ENCODE measurements at places on chromosomes 12 and 14.
A peak's percentile ranks its signal among the peaks of the same experiment; 100 is the strongest.

GRCh38 chr12:13940335-13940865 is 41.0 kb downstream of the GRIN2B start:
- DNase-seq, result no peak

- no peak for DNase-seq
Measured at GRCh38 chr14:104239861-104240301, 101.5 kb downstream of the KIF26A start.

GRCh38 chr14:105078294-105078693 is 13.1 kb upstream of the GPR132 start:
- DNase-seq, result no peak

GRCh38 chr12:92641291-92641690 is 61.5 kb upstream of the PLEKHG7 start:
- no peak for DNase-seq

DNA sequence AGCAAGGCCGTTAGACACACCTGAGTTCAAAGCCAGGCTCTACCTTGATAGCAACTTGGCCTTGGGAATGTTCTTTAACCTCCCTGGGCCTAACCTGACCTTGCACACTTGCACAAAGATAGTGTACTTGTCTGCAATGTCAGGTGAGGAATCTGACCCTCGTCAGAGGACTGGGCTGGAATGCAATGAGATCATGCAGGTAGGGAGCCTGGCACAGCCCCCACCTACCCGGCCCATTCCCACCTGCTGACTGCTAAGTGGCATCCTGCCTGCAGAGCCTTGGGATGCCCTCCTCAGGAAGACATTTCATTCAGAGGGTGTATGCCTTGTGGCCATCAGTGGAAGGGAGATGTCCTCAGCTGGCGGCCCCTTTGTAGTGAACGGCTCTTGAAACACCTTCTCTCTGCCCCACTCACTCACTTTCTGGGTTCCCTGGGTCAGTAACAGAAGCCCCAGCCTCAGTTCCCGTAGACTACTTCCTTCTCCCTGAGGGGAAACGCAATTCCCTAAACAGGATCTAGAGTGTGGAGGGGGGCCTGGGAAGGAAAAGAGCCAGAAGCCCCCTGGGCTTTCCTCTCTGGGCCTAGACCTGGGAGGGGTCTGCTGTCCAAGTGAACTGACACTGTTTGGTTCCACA is 68.0 kb upstream of the DICER1 start:
- DNase-seq, result no peak

- DNase-seq, result no peak
Measured at GRCh38 chr12:31991146-31991545, 31.9 kb downstream of the RESF1 start.

DNA sequence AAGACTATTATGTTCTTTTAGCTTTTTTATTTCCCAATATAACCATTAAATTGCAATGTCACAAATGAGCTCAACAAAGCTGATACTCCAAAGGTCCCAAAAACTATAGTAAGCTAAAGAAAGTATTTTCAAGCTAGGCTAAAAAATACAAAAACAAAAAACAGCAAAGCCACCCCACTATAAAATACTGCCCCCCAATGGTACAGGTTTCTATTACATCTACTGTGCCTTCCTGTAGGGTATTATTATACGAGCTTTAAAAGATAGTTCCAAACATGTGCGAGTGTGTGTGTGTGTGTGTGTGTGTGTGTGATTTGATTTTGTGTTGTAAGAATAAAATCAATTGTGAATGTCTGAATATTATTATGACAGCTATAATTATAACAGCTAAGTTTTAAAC is 1.1 kb downstream of the IFNG start:
- DNase-seq, result no peak

DNA sequence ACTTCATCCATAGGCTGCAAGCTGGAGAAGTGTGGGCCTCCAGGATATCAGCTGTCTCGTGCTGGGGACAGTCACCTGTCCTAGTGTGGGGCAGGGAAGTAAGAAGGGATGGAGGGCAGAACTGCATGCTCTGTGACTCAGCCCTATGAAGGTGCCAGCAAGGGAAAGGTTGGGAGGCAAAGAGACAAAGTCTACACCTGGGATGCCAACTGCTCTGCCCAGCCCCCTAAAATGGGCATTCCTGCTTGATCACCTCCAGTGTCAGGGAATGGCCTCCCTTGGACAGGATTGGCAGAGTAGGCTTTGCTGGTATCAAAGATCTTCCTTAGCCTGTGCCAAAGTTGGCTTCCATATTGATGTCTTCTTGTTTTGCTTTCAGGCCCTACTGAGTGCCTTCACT is 335.0 kb downstream of the BCL11B start:
- DNase-seq, result no peak

GRCh38 chr14:54652188-54652587 is 85.3 kb downstream of the SAMD4A start:
- DNase-seq, result no peak

DNA sequence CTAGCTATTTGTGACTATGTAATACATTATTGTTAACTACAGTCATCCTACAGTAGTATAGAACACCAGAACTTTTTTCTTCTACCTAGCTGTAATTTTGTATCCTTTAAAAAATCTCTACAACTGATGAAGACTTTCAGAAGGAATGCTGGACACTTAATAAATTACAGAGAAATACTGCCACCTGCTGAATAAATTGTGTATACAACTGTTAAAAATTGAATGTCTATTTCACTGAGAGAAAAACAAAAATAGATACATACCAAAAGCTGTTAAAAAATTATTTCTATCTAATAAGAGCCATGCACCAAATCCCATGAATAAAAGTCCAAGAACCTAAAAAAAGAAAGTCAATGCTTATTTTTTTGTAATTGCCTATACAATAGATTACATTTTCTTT is 6.6 kb downstream of the TSPAN19 start:
- DNase-seq, result no peak

- no peak for DNase-seq
Measured at GRCh38 chr12:58681730-58682129, 238.6 kb downstream of the LRIG3 start.

- DNase-seq, result no peak
Measured at GRCh38 chr12:106145539-106146447, 7.0 kb upstream of the NUAK1 start.

GRCh38 chr12:24966951-24967564 is 18.2 kb upstream of the BCAT1 start:
- no peak for DNase-seq

DNA sequence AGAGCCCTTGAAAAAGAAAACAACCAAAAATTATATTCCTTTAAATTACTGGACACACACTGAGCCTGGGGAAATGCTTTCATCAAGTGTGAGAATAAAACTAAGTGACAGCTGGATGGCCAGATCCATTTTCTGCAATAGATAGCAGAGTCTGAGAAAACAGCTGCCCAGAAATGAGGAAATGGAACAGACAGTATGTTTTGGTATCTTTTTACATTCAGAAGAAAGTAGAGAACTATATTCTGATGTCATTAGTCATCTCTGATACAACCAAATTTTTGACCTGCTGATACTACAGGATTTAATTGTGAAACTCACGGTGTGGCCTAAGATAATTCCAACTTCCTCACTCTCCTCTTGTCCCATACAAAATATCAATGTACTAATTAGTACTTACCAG is 78.2 kb downstream of the HMGA2 start:
- no peak for DNase-seq

DNA sequence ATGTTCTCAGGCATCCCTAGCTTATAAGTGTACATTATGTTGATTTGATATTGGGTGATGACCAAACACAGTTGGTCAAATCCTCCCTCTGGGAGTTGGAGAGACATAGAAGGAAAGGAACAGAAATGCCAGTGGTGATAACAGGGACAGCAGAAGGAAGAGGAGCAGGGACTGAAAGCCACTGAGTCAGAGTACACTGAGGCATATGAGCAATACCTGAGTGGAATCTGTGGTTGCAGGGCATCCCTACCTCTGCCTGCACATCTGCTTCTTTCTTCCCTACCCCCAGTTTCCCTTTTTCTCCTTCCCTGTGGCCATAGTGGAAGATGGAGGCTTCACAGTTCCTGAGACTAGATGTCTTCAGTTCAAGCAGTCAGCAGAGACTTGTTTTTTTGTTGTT is 44.9 kb downstream of the BICD1 start:
- DNase-seq, result no peak

DNA sequence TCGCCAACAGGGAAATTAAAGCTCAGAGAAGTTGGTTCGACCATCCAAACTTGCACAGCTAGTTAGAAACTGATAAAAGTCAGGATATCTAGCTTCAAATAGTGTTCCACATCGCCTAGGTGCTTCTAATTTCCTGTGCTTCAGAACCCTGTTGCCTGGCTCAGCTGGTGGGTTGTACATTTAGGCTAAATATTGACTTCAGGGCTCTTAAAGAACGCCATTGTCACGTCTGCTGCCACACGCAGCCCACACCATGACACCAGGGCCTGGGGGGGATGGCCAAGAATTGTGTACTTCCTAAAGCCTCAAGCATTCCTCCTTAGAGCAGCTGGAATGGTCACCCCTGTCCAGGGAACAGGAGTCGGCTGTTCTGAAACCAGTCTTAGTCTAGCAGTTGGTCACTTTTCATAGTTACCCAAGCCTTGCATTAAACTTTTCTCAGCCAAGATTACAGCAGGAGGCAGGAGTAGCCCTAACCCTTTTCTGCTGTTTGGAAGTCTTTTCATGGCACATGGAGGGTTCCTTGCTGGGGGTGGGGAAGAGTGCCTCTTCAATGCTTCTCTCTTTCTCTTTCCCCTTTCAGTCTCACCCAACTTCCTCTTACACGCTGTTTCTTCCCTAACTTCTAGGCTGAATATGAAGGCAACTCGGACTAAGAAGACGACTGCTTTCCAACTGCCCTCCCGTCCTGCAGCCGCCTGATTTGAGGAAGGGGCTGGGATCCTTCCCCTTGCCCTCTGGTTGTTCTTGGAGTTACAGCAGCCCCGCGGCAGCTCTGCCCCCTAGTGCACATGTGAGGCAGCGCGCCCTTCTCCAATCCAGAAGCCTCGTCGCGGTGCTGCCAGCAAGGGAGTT is 17.1 kb downstream of the FOS start:
- peak; percentile 60 for DNase-seq

DNA sequence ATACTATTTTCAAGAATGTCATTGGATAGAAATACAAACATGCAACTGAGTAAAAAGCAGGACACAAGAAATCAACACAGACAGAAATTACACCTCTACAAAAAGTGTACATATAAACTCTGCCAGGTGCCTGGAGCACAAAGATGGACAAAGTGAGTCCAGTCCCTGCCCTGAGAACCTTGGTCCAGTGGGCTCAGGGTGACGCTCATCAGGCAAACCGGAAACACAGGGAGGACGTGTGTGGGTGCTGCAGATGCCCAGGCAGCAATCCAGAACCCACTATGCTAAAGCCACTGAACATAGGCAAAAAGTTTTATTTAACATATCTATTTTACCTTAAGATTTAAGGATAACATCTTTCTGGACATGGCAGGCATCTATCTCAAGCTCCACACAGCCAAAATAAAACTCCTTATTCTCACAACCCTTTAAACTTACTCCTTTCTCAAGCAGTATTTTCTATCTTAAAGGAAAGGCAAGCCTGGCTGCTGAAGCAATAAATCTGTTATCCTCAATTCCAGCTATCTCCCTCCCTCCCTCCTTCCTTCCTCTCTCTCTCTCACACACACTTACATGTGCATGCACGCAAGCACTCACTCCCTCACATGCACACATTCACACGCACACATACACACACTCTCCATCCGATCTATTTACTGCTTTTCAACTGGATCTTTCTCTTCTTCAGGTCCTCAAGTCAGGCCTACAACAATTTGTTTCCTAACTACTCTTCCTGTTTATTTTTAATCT is 10.2 kb downstream of the PPP1R13B start:
- DNase-seq, result no peak

DNA sequence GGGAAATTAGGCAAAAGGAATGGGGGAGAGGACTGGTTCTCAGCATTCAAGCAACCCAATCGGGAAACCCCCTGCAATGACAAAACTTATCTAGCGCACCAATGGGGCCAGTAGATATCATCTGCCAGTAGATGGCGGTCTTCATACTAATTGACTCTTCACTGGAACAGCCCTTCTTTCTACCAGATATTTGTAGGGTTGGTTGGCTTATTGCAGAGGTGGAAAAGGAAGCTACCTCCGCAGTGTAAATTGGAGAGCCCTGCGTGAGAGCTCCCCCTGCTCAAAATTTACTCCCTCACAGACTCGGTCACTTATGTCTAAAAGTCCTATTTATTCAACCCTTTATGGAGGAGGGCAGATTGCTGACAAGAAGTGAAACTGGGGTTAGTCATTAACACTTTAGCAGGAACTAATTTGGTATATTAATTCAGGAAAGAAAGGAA is 166.1 kb upstream of the CCND2 start:
- peak; percentile 45 for DNase-seq

- DNase-seq, result no peak
Measured at GRCh38 chr12:50562520-50563433, 58.0 kb downstream of the DIP2B start.

GRCh38 chr12:107537464-107538119 is 148.0 kb upstream of the PWP1 start:
- no peak for DNase-seq

- DNase-seq, result no peak
Measured at GRCh38 chr12:3361146-3361545, 129.9 kb upstream of the PRMT8 start.

DNA sequence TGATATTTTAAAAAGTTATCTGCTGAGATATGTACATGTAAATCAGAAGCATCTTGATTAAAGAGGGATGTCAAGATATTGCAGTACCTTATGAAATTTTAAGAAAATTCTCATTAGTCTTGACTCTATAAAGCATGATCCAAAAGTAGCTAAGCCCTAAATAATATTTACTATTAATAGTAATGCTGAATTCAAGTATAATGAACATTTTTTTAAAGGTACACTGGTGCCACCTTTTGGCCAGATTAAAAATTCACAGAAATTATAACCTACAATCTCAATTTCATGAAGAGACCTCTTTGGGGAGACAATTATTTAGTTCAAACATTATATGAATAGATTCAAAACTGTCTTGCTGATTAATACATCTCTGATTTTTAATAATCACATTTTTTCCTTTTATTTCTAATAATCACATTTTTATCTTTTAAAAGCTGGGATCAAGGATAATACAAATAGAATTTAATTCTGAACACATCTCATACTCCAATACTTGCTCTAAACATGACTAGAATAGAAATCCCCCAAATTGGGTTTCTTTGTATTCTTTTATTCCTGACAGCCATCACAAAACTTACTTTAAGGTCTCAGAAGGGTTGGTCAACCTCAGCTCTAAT is 13.4 kb downstream of the AKAP5 start:
- no peak for DNase-seq

DNA sequence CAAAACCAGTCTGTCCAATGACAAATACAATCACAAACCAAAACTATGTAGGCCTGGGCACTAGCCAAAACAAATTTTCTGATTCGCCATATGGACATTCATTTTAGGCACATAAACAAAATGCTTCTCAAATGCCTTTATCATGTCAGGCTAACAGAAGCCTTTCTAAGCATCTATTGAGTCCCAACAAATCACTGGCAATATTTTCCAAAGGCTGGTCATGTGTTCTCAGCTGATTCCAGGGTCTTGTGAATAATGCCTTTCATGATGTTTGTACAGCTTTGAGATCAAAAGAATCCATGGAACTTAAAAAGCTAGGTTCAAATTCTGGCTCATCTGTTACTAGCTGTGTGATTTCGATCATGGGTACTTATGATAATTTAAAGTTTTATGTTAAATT is 16.1 kb downstream of the FSCB start:
- DNase-seq, result no peak

Measured in activated naive CD8-positive, alpha-beta T cell treated with anti-CD3 and anti-CD28 coated beads, Interleukin-2, amount 50 U/mL, for 16 hours (primary cell).